Uterus (tissue), 4 donors: ENCODE measurements at places on chromosomes 11 and 22. TPM values are rescaled to one million over a fixed set of nuclear protein-coding genes. Genes with fewer than 3 reads are reported as not detected.

HORMAD2 gene
- total RNA-seq, result not detected

DNA sequence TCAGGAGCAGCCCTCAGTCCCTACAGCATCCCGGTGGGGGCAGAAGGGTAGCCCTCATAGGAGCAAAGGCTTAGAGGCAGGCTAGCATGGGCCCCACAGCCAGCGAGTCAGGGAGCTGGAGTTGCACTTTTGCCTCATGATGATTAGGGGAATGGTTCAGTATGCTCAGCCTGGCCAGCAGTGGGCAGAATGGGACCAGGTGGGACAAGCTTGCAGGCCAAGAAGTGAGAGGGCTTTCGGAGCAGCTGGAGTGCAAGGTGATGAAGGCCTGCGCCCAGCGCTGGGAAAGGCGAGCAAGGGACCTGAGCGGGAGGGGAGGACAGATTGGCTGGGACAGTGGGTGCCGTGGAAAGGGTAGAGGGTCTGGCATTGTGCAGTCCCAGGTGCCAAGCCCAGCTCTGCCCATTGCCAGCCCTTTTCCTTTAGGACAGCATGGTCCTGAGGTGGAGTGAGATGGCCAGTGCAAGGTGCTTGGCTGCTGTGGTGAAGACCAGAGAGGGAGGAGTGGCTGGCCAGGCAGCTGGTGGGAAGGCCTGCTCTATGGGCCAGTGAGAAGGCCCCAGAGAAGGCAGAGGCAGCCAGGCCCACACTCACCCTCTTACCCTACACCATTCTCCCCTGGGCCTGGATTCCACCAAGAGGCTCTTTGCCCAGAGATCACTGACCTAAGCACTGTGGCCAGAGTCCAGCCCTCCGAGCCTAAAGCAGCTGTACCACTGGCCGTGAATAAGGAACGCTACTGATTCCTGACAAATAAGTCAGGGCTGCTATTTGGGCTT lies 47.9 kb upstream of the SUSD2 start:
- peak; percentile 38 for DNase-seq

DNA sequence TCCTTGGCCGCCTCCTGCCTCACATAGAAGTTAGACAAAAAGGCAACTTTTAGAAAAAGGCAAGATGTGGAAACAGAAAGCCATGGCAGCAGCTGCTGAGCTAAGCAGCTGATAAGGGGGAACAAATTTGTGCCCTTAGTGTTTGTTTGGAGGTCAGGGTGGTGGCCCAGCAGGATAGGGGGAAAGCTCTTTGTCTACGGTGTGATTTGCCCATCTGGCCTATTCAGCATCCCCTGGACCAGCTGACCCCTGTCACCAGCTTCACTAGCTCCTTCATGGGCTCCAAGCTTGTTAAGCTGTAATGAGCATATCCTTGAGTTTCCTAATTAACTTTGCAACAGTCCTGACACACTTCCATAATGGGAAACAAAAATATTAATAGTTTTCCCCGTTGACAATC lies 5.9 kb upstream of the ME3 start:
- DNase-seq, result no peak

DNA sequence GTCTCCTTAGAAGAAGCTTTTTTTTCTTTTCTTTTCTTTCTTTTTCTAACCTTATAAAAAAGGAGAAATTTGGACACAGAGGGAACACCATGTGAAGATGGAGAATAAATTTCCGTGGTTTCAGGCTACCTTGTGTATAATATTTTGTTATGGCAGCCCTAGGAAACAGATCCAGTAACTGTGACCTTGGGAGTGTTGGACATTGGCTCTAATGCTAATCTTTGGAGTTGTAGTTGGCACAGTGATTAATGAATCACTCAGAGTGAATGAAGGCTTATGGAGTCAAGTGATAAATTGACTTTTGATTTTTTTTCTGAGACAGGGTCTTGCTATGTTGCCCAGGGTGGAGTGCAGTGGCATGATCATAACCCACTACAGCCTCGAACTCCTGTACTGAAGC lies 15.5 kb upstream of the PHOX2A start:
- DNase-seq, result no peak

DNA sequence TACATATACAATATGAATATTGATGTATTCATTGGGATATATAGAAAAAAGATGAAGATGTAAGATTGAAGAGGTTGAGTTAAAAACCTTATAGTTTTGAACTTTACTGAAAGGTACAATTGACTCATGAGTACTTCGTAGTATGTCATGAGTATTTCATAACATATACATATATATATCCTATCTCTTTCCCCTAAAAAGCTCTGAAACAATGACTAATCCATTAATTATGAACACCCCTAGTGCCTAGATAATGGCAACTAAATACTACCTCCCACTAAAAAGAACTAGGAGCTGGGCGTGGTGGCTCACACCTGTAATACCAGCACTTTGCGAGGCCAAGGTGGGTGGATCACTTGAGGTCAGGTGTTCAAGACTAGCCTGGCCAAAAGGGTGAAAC lies 31.5 kb downstream of the SLC35F2 start:
- no peak for DNase-seq

DNA sequence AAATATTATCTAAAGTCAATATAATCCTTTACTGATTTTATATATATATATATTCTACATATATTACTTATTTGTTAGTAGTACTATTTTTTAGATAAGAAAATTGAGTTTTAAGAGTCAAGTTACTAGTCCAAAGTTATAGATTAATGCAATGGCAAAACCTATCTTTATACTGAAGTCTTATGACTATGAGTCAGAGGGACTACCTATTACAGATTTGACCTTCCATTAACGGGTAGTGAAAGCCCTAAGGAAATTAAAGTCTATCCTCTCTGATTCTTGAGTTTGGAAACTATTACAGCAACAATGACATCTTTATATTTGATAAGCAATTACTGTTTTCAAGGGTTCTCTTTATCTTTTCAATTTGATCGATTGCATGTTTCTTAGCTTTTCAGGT lies 315.8 kb downstream of the CASP12 start:
- DNase-seq, result no peak

DNA sequence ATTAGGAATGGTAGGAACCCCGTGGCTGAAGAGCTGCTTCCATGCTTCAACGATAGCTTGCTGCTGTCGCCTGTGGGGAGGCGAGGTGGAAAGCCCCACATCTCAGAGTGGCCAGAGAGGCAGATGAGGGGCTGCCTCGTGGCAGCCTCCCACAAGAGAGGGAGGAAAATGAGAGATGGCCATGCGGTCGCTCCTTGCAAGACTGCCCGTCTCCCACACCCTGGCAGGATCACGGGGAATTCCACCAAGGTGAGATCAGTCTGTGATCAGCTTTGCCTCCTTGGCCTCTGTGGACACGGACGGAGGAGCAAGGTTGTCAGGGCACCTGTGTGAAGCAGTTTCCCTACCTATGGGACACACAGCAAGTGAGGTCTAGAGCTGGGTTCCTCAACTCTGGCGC lies 3.0 kb downstream of the CRYBA4 start:
- DNase-seq, result no peak

- no peak for DNase-seq
These were observed 880.0 kb downstream of the BRD1 start for GRCh38 chr22:48947636-48948035.
